ENCODE measurements at places on chromosomes 13 and 19.

DNA sequence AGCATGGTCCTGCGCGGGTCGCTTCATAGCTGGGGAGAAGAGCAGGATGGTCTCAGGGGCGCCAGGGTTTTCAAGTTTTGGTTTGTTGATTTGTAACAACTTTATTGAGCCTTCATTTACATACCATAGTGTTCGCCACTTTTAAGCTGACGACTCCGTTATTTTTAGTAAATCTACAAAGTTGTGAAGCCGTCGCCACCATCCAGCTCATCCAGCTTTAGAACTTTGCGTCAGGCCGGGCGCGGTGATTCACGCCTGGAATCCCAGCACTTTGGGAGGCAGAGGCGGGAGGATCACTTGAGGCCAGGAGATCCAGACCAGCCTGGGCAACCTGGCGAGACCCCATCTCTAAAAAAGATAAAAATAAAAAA, 404 bp downstream of the C19orf44 start:
- DNase-seq = no peak

DNA sequence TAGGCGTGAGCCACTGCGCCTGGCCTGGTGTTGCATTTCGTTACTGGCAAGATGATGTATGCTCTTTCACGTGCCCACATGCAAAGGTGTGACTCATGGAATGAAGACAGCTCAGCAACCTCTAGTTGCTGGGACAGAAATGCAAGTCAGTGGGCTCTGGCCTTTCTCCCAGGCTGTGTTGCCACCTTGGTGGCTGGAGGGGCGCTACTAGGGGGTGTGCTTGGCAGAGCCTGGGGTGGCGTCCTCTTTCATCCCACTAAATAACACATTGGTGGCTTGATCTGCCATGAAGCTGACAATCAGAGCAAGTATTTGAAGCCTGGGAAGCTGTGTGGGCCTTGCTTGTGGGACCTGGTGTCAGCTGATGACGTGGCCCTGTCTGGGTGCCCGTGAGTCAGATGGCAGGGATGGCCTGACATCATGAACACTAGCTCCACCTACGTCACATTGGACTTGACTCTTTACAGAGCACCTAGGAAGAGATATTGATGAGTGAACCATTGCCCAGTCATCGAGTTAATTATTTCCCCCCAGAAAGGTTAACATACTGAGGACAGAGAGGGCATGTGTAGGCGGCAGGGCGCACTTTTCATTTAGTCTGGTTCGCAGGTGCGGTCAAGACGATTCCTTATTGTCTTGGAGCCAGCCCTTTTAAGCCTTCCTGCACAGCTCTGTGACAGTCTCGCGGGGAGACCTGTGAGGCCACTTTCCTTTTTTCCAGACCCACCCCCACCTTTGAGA, 154.2 kb downstream of the TM9SF2 start:
- peak; percentile 45 for DNase-seq

DNA sequence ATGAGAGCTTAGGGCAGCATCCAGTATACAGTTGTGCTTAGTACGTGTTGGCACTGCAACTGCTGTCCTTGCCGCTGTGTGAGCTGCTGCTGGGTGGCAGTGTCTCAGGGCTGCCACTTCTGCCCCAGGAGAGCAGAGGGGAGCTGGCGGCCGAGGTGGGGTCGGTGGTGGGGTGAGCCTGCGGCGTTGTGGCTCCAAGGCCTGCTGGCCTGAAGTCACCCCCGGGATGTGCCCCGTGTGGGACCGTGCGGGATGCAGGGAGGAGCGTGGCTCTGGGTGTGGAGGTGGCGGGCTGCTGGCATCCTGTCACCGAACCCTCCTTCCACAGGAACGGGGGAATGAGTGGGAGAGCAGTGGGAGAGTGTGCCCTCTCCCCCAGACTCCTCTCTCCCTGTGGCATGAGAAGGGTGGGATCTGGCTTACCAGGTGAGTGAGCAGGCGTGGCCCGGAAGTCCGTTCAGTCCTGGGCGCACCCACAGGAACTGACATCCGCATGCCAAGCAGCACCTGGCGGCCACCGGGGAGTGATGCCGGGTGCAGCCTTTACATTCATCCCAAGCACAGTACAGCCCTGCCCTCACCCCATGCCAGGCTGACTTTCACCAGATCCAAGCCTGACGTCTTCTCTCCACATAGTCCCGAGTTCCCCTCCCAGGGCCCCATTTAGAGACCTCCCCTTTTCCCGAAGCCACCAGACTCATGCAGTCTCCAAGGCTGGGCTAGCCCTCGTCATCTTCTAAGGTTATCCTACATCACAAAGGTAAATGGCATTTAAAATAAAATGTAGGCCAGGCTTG, 26.6 kb downstream of the MCF2L start:
- no peak for DNase-seq

DNA sequence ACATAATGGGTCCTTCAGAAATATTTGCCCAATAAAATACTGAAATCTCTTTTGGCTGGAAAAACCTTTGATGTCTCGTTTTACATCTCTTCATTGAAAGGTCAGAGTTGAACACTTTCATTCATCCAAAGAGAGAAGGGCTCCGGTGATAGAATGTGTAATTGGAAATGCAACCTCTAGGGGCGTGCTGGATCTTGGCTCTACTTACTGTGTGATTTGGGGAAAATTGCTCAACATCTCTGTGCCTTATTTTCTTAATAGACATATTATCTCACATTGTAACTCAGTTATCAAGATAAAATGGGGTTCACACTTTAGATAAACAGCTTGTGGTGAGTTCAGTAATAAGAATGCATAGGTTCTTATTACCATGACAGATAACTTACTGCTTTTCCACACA, 1444.1 kb downstream of the SLITRK5 start:
- DNase-seq = peak; percentile 2

DNA sequence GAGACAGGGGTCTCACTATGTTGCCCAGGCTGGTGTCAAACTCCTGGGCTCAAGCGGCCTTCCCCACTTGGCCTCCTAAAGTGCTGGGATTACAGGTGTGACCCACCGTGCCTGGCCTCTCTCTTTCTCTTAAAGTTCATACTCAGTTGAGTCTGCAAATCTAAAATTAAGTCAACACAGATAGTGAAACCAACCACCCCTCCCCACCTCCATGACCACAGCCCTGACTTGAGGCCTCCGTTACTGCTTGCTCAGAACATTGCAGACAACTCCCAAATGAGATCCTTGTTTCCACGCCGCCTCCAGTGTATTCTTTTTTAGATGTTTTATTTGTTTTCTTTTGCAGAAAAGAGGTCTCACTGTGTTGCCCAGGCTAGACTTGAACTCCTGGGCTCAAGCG, 94.4 kb downstream of the CACNA1A start:
- DNase-seq = no peak

GRCh38 chr13:107819071-107819470, 396.3 kb downstream of the LIG4 start:
- DNase-seq = no peak

- DNase-seq = no peak
Measured at GRCh38 chr19:28667348-28667977, 545.5 kb downstream of the UQCRFS1 start.

DNA sequence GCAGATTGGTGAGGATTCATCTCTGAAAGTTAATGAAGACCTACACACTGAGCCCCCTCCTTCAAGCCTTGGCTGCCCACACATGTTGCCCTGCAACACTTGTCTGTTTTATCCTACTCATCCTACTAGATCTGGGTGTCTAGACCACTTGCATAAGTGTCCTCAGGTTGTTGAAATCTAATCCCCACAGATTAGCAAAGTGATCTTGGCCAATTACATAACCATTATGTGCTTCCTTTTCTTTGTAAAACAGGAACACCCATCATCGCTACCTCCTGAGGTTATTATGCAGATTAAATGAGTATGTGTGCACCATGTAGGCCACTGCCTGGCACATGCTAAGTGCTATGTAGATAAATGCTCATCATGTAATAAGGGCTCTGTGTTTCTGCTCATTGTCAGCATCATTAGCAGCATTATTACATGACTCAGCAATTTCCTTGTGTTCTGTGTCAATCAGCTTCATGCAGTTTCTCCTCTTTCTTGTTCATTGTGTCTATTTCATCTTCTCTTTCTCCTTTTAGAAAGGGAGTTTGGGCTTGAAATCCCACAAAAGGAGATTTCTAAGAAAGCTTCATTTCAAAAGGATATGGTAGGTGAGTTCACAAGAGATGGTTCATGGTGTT, 15.1 kb downstream of the ZNF175 start:
- no peak for DNase-seq

GRCh38 chr19:49223472-49223871, 65.9 kb downstream of the TRPM4 start:
- DNase-seq = no peak

GRCh38 chr13:112696001-112696868, 6.4 kb downstream of the ATP11A start:
- no peak for DNase-seq

GRCh38 chr13:26254583-26255111, 718 bp downstream of the CDK8 start:
- peak; percentile 68 for DNase-seq

DNA sequence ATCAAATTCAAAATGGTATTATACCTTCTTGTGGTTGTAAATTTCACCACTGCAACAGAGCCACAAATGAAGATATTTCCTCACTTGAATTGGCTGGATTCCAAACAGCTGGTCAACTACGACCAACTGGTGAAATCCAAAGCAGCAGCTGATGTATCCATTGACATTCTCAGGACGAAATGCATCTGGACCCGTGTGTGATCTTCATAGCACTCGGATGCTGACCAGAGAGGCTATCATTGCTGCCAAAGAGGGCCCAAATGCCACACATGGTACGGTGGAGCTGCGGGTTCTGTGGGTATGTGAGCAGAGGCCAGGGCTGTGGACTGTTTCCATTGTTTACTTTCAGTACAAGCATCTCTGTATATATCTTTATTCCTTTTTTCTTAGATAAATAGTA, 25.6 kb upstream of the PCCA start:
- no peak for DNase-seq

DNA sequence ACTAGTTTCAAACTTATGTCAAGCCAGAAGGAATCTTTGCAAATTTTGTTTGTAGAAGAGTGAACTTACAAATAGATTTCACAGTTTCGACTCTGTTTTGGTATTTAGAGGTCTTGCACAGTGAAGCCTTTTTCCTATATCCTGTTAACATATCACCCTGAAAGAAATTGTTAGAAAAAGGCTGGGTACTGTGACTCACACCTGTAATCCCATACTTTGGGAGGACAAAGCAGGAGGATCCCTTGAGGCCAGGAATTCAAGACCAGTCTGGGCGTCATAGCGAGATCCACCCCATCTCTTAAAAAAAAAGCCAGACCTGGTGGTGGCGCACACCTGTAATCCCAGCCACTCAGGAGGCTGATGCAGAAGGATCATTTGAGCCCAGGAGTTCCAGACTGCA, 224.0 kb downstream of the GGACT start:
- DNase-seq = no peak

DNA sequence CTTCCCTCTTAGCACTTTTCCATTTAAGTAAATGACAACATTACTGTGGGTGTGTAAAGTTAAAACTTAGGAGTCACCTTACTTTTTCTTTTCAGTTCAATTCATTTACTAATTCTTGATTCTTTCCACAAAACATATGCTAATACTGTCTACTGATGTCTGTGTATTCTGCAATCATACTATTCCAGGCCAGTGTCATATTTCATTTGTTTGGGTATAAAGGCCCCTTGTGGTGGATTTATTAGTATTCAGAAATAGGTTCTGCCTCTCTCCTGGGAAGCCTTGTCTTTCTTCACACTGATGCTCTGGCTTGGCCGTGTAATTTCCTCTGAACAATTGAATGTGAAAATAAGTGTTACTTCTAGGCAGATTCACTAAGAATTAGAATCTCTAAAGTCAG, 621.9 kb upstream of the SPRY2 start:
- no peak for DNase-seq

- peak; percentile 78 for DNase-seq
Measured at GRCh38 chr13:53782488-53782961, 753.9 kb downstream of the OLFM4 start.

DNA sequence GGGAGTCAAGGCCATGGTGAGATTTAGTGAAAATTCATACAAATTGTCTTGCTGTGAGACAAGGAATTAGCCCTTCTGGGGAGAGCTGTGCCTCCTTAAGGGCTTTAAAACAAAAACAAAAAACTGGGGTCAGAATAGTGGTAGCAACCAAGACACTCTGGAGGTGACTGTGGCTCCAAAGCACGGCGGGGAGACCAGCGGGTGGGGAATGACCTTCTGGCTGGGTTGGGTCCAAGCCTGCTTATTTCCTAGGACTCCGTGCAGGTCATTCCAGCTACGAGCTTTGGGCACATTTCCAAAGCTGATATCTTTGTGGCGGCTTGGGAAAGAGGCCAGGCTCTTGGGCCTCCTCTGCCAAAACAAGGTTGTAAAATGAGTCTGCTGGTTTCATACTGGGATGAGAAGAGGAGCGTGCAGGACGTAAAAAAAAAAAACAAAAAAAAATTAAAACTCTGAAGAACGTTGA, 348.3 kb downstream of the UQCRFS1 start:
- no peak for DNase-seq

DNA sequence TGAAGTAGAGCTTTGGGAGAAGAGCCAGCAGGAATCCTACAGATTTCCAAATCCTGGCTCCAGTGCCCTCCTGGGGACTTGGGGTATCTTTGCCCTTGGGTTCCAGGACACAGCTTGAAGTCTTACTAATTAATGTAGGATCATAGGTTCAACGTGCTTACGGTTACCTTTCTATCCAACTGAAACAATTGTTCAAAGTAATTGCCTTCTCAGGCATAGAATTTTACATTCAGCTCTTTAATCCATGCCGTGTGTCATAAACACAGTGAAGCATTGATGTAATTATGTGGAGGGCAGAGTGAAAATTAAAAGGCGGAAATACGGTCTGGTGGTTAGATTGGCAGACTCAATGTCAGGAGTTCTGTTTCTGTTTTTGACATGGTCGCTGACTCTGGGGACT, 170.4 kb downstream of the COG6 start:
- DNase-seq = no peak

DNA sequence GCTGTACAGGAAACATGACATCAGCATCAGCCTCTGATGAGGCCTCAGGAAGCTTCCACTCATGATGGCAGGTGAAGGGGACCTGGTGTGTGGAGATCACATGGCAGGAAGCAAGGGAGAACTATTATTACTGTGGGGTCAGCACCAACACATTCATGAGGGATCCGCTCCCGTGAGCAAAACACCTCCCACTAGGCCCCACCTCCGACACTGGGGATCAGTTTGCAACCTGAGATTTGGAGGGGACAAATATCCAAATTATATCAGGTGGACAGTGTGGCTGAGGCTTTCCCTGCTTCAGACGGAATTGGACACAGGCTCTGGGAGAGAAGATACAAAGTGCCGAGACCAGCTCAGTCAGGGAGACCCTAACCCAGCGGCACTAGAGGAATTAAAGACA, 5.7 kb upstream of the ZNF792 start:
- DNase-seq = no peak

GRCh38 chr19:29560313-29561075, 34.7 kb downstream of the VSTM2B start:
- no peak for DNase-seq

- DNase-seq = peak; percentile 58
Measured at GRCh38 chr13:108451121-108451520, 178.3 kb upstream of the MYO16 start.
